Stomach (tissue), 19 donors: ENCODE measurements at places on chromosomes 4 and X.

GRCh38 chr4:78591404-78591803, 39.8 kb downstream of the ANXA3 start:
- no peak for DNase-seq

DNA sequence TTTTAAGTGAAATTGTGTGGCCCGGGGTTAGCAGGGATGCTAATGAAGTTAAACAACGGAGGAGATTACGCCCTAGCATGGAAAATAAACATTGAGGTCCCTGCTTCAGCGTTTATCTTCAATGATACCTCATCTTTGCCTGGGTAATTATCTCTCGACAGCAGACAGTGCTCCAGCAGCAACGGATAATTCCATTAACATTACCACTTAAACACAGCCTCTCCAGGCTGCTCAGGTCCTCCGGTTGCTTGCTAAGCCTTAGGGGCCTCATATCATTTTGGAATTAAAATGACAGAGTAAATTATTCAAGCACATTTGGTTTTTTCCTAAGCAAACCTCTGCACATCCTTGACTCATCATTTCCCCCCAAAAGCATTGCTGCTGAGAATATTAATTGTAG, 281.5 kb upstream of the KLF3 start:
- no peak for DNase-seq

- no peak for DNase-seq
Observed at GRCh38 chrX:132015875-132016274, 7.2 kb upstream of the STK26 start.

DNA sequence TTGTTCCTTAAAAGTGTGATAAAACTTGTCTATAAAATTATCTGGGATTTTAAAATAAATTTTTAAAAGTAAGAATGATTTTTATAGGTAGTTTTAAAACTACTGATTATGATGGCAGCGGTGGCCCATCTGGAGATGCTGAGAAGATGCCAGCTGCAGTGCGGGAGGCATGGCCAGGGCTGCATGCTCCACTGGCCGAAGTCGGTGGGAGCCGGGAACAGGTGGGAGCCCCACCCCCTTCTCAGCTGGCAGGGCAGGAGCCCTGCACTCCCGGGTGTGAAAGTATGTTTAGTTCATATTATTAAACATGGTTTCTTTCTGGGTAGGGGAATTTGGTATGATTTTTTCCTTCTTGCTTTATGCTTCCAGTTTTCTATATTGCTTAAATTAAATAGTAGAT, 63.8 kb downstream of the CORIN start:
- peak; percentile 7 for DNase-seq

DNA sequence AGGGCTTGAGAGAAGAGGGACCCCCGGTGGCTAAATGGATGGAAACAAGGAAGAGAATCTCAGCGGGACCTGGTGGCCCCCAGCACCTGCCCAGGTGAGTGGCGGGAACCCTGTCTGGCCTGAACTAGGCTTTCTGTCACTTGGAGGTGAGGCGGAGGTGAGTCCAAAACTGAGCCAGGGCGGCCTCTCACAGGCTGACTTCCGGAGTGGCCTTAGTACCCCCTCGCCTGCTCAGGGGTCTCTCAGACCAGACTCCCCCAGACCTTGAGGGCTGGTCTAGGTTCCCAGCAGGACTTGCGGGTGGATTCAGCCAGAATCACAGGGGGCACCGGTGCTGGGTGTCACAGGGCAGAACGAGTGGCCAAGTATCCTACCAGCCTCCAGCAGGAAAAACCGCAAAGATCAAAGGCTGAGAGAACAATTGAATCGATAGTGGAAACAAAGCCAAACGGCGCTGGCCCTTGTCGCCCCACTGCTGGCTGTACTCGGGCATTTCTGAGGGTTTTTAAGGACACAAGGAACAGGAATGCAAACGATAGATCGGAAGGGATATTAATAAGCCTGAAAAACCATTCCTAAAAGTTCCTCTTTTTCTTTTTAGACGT, 67.8 kb downstream of the WFS1 start:
- DNase-seq, result peak; percentile 38

DNA sequence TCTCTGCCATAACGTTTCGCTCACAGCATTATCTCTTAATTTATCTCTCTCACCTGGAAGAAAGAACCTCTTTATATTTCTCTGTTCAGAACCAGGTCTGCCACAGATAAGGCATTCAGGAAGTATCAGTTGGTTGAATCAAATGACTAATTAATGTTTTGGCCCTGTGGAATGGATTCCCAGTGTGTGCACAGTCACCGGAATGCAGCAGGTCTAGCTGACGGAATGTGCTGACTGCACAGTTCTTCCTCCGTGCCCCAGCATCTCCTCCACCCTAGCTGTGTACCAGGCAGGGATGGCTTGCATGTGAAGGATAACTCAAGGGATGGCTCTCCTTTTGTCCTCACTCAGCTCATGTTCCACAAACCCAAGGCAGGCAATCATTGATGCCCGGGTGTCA, 141.8 kb upstream of the MSX1 start:
- DNase-seq, result no peak

GRCh38 chr4:108149588-108150380, 18.9 kb downstream of the LEF1 start:
- DNase-seq, result no peak

GRCh38 chr4:7063362-7063761, 4.5 kb downstream of the GRPEL1 start:
- DNase-seq, result no peak

GRCh38 chr4:168528131-168528949, 31.5 kb downstream of the PALLD start:
- DNase-seq, result no peak

DNA sequence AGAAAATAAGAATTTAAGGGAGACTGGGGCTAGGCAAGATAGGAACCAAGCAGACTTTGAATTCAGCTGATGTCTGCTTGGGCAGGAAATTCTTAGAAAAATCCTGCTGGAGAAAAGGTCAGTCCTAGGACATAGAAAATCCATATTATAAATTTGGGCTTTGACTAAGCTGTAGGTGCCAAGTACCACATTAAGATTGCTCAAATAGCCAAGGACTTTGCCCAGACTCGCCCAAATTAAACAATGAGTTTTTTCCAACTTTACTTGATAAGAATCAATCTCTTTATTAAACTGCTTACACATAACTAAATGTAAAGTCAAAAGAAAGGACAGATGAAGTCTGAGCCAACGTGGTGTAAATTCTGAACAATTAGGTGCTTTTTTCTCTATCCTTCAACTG, 95.4 kb downstream of the FUNDC1 start:
- DNase-seq, result no peak

DNA sequence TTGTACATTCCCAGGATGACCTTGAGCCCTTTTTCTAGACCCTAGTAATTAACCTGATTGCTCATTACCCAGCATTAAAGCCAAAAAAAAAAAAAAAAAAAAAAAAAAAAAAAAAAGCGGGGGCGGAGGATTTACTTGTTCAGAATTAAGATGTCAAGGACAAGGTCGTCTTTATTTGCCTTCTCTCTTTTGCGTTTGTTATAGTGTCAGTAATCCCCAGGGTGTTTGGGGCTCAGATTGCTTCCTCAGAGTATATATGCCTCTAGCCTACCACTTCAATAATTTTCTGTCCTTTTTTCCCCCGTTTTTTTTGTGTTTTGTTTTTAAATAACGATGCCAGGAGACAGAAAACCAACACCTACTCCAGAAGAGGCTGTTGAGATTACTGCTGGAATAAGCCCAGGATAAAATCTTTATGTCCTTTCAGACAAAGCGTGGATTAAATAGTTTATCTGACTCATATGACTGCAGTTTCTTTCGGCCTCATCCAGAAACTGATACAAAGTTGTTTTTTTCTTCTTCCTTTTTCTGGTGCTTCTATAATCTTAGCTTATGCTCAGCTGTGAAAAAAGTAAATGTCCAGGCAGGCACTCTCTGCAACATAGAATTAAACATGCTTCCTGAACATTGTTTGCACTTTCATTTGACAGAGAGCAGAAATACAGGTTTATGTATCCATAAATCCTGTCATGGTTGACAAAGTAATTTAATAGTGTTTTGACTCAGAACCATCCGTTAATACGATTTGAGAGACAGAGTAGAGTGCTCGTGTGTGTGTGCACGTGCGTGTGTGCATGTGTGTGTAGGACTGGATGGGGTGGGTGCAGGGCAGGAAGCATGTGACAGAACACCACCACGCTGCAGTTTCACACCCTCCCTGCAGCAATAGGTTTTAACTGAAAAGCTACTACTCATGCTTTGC, 138.6 kb downstream of the AFF1 start:
- DNase-seq, result no peak

GRCh38 chrX:52507331-52507730, 9.5 kb downstream of the XAGE1B start:
- no peak for DNase-seq

- peak; percentile 87 for DNase-seq
Observed at GRCh38 chr4:186651624-186652023, 72.0 kb downstream of the FAT1 start.

DNA sequence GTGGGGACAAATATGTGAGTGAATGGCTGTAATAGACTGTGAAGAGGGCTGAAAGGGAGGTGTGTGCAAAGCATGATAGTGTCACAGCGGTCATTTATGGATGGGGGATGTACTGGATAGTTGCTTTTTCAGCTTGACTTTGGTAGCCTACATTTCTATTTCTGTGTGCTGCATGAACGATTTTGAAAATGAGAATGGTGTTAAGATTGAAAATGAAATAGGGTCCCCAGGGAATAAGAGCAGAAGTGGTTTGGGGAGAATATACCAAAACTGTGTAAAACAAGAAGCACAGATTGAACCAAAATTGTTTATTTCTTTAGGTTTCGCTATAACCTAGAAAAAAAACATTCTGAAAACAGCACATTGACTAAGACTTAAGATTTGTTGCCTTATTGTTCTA, 58.8 kb upstream of the CLNK start:
- DNase-seq, result no peak

GRCh38 chr4:9895333-9895705, 113.9 kb downstream of the DRD5 start:
- DNase-seq, result no peak

DNA sequence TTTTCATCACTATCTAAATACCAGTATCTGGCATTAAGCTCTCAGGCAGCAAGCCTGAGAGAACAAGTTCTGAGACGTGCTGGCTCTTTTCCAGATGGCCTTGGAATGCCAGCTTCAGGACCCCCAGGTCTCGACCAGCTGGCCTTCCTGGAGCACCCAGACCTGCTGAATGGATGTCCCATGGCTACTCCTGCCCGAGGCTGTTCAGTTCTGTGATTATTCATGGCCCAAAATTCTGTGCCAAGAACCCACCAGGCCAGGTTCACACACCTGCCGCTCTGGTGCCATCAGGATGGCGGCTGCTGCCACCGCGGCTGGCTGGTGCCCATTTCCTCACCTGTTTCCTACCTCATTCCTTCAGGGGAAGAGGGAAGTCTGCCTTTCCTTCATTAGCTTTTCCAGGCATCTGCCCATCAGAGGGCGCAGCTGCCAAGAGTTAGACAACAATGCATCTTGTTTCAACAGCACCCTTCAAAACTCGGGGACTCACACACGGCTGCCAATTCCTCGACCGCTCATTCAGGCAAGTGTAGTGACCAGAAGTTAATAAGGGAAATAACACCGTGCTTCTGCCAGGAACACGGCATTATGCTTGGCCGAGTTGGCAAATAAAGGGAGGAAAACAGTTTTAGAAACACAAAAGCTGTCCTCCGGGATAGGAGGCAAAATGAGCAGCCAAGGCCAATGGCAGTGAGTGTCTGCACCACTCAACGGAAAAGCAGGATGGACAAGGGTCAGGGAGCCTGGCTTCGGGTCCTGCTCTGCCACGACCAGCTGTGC, 173.8 kb downstream of the NSUN7 start:
- no peak for DNase-seq

- no peak for DNase-seq
Observed at GRCh38 chr4:11038926-11039325, 354.4 kb upstream of the CLNK start.

DNA sequence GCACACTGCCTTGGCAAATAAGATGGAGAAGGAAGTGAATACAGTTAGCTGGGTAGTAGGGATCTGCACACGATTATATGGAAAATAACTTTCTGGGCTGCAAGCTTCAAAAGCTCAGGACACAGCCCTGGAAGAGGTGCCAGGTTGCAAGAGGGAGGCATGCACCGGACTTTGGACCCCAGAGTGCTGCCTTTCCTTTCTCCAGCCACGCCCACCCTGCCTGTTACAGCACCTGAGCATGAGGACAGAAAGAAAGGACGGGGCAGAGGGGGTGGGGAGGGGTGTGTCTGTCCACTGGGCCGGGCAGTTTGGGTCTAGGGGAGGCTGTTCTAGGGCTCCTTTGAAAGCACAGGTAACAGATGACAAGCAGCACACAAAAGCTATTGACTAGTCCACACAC, 152.8 kb downstream of the ENPP6 start:
- DNase-seq, result peak; percentile 74

GRCh38 chr4:2809610-2810180, 16.8 kb downstream of the SH3BP2 start:
- no peak for DNase-seq

- DNase-seq, result peak; percentile 44
Observed at GRCh38 chr4:40648742-40649281, 19.1 kb upstream of the RBM47 start.

- DNase-seq, result no peak
Observed at GRCh38 chrX:87727620-87728019, 210.0 kb downstream of the KLHL4 start.

DNA sequence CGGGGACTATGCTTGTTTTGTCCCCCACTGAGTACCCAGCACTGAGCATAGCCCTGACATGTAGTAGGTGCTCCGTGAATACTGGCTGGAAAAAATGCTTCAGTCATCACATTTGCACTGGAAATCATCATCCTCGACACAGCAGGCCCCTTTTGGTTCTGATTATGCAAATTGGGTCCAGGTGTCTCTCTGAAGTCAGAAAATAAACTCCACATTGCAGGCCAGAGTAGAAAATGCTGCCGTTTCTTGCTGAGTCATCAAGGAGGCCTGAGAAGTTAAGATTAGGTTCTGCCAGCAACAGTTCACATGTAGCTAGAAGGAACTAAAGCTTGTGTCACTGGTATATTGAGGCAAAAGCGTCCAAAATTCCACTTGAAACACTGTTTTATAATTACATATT, 15.0 kb upstream of the STK32B start:
- DNase-seq, result no peak

GRCh38 chr4:160848901-160849760, 1314.7 kb downstream of the FSTL5 start:
- no peak for DNase-seq

- DNase-seq, result no peak
Observed at GRCh38 chr4:184808713-184809050, 17.1 kb downstream of the ACSL1 start.

DNA sequence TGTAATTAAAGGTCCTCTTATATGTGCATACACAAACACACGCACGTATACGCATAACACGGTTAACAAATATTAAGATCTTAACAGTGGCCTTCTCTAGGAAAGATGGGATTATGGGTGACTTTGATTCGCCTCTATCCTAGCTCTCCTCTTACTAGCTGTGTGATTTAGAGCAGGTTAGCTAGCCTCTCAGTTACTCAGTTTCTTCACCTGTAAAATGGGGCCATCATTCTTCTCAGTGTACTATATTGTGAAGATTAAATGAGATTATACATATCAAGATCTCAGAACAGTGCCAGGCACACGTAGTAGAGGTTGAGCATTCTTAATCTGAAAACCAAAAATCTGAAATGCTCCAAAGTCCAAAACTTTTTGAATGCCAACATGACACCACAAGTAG, 159.3 kb downstream of the BCOR start:
- no peak for DNase-seq
